ENCODE measurements at places on chromosomes 16 and 17.

GRCh38 chr16:34050787-34051320 lies 591.4 kb downstream of the TP53TG3F start:
- DNase-seq, result no peak

- DNase-seq, result no peak
Observed at GRCh38 chr16:14405611-14406537, 224.2 kb downstream of the PARN start.

GRCh38 chr16:79081297-79082066 lies 519.1 kb downstream of the MAF start:
- DNase-seq, result no peak

- DNase-seq, result peak; percentile 78
Observed at GRCh38 chr17:35312790-35313711, 60.4 kb downstream of the SLFN11 start.

- DNase-seq, result no peak
Observed at GRCh38 chr16:82633964-82634600, 7.3 kb downstream of the CDH13 start.

Data from activated CD8-positive, alpha-beta memory T cell treated with anti-CD3 and anti-CD28 coated beads, Interleukin-2, amount 50 U/mL, for 4 hours (primary cell).